ENCODE measurements at places on chromosomes 13 and 19. TPM values are rescaled to one million over a fixed set of nuclear protein-coding genes. Genes with fewer than 3 reads are reported as not detected.

Gene ATP8A2
- total RNA-seq, result 1.6 TPM

Gene MIA
- not detected for total RNA-seq

Gene CLDN10
- total RNA-seq, result not detected

Gene ZGLP1
- total RNA-seq, result 0.18 TPM

GRCh38 chr13:111202156-111202621 is 87.1 kb downstream of the ARHGEF7 start:
- DNase-seq, result no peak

DNA sequence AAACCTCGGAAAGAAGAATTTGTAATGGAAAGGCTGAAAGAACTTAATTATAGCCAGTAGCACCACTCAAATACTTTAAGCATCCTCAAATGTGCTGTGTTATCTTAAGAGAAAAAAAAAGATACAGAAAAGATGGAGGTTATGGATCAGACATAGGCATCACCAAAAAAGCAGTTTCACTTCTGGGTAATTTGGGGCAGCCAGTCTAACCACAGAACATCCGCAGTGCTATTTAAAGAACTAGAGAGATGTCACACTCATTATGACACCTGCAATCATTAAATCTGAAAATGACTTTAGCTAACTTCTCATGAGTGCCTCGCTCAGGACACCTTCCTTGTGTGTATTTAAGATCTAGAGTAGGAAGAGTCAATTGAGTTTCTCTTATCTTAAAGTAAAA is 211.8 kb downstream of the RBM26 start:
- no peak for DNase-seq

DNA sequence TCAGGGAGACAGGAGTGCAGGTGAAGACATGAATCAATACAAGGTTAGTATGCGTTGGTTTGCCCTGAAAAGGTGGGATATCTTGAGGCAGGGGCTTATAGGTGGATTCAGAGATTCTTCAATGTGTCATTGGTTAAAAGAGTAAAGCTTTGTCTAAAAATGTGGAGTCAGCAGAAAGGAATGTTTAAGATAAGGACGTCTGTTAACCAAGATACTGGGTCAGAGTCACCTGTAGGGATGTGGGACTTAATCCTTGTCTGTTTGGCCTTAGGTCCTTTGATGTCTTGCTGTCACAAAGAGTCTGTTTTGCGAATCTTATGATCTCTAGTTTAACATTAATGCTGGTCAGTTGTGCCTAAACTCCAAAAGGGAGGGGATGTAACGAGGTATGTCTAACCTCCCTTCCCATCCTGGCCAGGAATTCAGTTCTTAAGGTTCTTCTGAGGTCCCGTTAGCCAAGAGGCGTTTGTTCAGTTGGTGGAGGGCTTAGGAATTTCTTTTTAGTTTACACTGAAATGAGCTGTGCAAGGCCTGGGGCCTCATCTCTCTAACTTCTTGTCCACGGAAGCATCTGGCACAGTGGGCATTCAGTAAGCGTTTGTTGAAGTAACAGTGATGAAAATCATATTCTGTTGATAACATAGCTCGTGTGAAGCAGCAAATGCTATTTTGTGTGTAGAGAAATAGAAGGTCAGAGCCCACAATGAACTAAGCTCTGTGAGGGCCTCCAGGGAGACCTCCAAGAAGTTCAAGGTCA is 96.2 kb upstream of the RNF113B start:
- DNase-seq, result no peak

DNA sequence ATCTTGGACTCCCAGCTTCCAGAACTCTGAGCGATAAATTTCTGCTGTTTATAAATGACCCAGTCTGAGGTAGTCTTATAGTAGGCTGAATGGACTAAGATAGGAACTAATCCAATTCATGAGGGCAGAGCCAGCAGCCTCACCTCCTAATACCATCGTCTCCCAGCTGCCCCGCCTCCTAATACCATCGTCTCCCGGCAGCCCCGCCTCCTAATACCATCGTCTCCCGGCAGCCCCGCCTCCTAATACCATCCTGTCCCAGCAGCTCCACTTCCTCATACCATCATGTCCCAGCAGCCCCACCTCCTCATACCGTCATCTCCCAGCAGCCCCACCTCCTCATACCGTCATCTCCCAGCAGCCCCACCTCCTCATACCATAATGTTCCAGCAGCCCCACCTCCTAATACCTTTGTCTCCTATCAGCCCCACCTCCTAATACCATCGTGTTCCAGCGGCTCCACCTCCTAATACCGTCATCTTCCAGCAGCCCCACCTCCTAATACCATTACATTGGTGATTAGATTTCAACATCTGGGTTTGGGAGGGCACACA is 2.4 kb upstream of the ARGLU1 start:
- no peak for DNase-seq

GRCh38 chr19:38317104-38317612 is 1.4 kb upstream of the YIF1B start:
- no peak for DNase-seq

DNA sequence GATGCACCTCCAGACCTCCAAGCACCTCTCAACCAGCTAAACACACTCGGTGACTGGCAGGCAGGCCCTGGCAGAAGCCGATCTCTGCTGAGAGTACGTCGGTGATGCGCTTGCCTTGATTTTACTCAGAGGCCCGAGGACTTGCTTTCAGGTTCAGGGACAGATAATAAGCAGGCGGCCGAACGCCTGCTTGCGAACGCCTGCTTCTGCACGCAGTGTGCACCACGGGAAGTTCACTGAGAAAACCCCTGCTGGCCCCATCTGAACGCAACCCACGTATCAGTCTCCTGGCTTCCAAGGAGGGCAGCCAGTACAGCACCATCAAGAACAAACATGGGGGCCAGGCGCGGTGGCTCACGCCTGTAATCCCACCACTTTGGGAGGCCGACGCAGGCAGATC is 108.0 kb downstream of the STK24 start:
- no peak for DNase-seq

GRCh38 chr13:27269114-27269665 is 1.4 kb upstream of the RASL11A start:
- no peak for DNase-seq

- DNase-seq, result no peak
These were observed 2.1 kb upstream of the FGF9 start for GRCh38 chr13:21668732-21669275.

- DNase-seq, result no peak
These were observed 29.0 kb downstream of the UPF1 start for GRCh38 chr19:18860725-18861124.
